ENCODE measurements at places on chromosomes 6 and 20.

DNA sequence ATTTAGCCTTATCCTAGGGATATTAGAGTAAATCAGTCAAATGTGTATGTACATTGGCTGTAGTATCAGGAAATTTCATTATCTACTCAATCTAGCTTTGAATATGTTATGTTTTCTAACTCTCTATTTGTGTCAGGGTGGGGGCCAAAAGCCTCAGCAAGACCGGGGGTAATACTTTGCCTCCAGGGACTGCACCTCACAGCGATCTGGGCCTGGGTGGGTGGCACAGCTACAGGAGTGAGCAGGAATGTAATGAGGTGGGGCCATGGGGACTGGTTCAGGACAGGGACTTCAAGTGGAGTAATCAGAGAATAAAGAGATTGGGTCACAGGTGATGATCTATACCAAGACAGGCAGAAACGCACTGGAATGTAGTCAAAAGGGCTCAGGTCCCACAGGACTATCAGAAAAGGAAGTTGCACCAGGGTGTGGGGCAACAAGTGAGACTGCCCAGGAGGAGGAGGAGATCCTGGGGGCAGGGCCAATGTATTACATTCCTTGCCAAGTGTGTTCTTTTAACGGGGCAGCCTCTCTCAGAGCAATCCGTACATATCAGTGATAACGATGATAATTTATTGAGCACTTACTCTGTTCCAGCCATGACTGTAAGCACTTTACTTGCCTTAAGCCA, 54.0 kb downstream of the PIGU start:
- no peak for DNase-seq

DNA sequence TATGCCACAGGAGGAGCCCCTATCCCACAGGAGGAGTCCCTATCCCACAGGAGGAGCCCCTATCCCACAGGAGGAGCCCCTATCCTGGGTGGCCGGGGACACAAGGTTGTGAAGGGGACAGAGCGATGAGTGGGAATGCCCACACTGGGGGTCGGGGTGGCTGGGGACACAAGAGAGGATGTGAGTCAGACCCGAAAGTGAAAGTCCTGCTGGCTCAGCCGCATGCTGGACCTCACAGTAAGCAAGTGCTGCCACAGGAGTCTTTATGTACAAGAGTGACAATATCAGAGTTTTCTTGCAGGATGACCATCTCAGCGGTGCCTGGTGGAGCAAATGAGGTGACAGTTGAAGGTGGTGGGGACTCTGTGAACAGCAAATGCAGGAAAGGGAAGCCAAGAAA, 93.7 kb downstream of the PSMB1 start:
- DNase-seq: no peak

DNA sequence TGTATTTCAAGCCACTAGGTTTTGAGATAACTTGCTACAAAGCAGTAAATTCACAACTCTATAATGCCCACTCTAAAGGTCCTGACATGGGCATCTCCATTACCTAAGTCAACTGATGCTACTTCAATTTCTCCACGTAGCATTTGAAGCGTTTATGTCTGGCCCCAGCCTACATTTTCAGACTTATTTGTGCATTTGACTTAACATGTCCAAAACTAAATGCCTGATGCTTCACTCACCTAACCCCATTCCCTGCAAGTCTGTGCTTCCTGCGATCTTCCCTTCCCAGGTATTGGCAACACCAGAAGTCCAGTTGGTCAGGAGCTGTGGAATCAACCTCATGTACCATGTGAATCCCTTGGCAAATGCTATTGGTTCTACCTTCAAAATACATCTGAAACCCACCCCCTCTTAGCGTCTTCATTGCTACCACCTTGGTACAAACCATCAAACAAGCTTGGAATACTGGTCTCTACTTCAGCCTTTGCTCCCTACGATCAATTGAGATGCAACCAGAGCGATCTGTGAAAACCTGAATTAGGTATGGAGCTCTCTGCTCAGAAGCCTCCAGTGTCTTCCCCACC, 12.8 kb upstream of the ZNFX1 start:
- no peak for DNase-seq

DNA sequence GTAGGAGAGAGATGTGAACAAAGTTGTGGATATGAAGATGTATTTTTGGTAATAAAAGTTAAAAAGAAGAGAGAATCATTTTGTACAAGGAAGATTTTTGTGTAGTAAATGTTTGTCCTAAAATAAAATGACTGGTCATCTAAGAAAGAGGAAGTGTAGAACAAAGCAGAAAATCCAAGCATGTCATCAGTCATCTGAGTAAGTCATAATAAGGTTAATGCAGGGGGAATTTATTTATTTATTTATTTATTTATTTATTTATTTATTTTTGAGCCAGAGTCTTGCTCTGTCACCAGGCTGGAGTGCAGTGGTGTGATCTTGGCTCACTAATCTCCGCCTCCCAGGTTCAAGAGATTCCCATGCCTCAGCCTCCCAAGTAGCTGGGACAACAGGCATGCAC, 15.7 kb upstream of the CGA start:
- DNase-seq: no peak

- DNase-seq: no peak
Observed at GRCh38 chr20:23526850-23527249, 35.9 kb downstream of the CST8 start.

GRCh38 chr6:21190701-21191100, 402.9 kb upstream of the SOX4 start:
- DNase-seq: no peak

- DNase-seq: no peak
Observed at GRCh38 chr6:3323148-3323547, 64.4 kb downstream of the PSMG4 start.

GRCh38 chr6:117464700-117465099, 17.8 kb upstream of the DCBLD1 start:
- DNase-seq: no peak

GRCh38 chr6:5968817-5969734, 37.6 kb downstream of the NRN1 start:
- DNase-seq: no peak

- no peak for DNase-seq
Observed at GRCh38 chr6:18488526-18489270, 101.5 kb downstream of the RNF144B start.

DNA sequence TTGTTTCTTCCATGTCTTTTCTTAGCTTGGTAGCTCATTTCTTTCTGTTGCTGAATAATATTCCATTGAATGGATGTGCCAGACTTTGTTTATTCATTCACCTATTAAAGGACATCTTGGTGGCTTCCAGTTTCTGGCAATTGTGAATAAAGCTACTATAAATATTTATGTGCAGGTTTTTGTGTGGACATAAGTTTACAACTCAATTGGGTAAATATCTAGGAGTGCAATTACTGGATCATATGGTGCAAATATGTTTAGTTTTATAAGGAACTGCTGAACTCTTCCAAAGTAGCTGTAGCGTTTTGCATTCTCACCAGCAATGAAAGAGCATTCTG, 16.8 kb upstream of the SDCBP2 start:
- DNase-seq: no peak

DNA sequence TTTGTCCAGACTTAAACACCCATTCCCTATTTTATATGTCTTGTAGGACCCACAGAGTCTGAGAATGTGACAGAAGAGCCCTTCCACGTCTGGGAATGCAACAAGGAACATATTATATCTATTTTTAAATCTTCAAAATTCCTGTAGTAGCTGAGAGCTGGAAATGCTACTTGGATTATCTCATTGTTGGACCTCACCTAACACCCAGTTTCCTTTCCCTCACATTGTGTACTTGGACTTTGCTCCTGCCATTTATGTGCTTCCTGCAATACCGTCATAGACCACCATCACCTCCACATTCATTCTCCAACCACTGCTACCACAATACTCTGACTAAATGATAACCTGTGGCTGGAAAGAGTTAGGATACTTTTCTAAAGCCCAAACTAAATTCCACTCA, 335.4 kb downstream of the COL12A1 start:
- DNase-seq: no peak

DNA sequence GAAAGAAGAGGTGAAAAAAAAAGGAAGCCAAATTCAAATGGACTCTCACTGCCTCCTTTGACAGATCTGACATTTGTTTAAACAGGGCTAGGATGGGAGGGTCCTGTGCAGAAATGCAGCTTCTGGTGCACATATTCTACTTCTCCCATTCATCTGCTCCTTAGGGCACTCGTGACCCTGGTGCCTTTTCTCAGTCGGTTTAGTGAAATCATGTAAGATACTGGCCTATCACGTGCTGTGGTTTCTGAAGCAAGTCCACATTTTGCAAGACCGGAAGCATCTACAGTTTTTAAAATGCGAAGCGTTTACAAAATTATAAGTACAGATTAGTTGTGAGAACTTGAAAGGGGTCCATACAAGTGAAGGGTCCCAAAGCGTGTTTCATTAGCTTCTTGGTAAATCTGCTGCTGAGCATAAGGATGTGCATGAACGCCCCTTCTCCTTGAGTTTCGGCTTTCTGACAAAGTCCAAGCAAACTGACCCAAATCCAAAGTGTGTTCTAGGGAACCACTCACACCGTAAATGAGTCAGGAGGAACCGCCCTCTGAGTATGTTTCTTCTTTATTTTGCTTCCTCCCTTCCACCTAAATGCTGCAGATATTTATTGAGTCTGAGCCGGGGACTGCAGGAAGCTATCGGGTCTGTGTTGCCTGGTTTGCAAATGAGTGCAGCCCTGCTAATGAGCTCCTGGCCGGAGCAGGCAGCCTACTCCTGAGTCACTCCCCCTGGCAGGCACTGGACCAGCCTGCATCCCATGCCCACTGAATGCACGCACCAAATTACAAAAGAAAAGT, 323.8 kb upstream of the JARID2 start:
- DNase-seq: no peak

DNA sequence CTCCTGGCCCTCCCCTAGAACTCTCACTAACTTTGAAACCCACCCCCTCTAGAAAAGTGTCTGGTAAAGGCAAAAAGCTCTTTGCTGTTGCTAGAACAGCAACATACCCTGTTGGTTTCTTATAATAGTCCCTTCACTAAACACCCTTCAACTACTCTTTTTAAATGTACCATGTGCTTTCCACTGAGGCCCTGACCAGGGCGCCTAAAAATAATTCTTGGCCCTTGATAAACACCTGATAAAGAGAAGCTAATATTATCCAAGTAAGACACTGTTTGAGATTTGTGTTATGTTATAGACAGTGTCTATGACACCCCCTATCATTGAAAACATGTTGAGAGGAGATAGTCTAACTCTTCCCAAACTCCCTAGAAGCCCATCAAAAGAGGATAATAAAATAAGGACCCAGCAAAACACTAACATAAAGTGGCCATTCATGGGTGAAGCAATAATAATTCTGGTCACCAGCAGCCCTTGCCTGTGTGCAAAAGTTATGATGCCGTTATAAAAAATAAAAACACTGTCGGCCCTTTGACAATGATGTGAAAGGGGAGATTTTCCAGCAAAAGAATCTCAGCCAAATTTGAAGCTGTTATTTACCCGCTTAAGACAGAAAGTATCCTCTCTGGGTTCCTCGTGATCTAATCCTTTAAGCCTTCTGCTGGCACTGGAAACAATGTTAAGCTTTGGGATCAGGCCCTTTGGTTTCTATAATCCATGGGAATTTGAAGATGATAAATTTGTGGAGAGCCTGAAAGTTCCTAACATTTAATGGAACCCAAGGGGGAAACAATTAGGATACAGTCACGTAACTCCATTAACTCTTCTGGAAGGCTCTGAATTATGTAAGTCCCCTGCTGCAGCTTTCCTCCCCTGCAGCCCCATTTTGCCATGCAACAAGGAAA, 122.6 kb upstream of the PLCB4 start:
- DNase-seq: no peak

DNA sequence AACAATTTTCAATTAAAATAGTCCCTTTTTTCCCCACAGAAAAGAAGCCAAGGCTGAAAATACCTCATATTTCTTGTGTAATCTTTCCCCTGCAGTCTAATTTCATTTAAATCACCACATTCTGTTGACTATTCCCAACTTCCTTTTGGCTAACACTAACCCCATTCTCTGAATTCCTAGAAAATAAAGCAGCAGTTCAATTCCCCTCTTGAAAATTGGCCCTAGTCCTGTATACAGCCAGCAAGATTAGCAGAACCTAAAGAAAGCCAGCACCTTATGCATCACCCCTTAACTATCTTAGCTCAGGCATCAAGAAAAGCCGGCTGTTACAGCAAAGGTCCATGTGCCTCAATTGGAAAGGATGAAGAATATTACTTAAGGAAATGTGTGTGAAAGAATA, 69.7 kb downstream of the MDN1 start:
- no peak for DNase-seq

DNA sequence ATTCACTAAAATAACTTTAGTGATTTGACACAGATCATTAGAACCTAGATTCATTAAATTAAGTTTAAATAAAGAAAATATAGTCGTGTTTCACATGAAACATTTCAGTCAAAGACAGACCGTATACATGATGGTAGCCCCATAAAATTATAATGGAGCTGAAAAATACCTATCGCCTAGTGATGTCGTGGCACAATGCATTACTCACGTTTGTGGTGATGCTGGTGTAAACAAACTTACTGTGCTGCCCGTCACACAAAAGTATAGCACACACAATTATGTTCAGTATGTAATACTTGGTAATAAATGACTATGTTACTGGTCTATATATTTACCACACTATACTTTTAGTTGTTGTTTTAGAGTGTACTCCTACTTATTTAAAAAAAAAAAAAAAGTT, 17.3 kb downstream of the DST start:
- no peak for DNase-seq

DNA sequence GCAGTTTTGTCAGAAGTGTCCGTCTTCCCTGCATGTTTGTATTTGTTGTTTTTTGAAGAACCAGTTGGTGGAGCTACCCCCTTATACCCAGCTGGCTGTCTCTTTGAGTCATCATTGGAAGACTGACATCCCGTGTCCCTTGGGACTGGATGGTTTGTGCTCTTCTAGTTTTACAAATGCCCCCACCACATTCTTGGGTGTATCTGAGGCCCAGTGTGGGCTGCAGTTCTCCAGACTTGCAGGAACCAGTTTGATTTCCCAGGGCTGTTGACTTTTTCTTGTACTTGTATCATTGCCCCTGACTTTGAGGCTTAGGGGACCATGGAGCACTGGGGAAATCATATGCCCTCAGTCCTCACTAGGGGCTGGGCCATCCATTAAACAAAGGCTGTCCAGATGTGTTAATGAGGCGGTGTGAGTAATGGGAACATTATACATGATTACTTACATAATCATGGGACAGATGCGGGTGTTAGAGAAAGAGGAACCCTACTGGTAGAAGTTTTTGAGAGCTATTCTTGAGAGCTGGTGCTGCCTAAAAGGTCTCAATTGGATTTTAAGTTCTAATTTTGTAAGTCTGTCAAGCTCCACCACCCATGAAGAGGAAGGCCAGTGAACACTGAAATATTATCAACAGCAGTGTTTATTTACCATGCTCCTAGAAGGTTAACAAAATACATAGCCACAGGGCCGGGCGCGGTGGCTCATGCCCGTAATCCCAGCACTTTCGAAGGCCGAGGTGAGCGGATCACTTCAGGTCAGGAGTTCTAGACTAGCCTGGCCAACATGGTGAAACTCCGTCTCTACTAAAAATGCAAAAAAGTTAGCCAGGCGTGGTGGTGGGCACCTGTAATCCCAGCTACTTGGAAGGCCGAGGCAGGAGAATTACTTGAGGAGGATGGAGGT, 8.5 kb downstream of the JARID2 start:
- no peak for DNase-seq

Measured in NCI-H1436 treated with DMSO at 0.1 percent for 48 hours (cell line).